ENCODE measurements at places on chromosomes 4 and X.

DNA sequence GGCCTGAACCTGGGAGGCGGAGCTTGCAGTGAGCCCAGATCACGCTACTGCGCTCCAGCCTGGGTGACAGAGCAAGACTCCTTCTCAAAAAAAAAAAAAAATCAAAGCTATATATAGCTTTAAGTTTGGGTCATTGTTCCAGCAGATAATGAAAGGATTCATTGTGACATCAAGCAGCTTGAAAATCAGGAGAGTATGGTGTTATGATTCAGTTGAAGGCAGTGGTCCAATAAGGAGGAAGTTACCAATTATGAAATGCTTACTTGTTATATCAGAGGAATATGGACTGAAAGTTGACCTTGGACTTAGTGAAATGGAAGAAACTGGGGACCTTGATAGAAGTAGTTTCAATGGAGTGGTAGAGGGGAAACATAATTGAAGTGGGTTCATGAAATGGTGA, 140.4 kb upstream of the MAD2L1 start:
- no peak for DNase-seq

GRCh38 chr4:94346541-94346940, 3.9 kb upstream of the HPGDS start:
- DNase-seq = no peak

DNA sequence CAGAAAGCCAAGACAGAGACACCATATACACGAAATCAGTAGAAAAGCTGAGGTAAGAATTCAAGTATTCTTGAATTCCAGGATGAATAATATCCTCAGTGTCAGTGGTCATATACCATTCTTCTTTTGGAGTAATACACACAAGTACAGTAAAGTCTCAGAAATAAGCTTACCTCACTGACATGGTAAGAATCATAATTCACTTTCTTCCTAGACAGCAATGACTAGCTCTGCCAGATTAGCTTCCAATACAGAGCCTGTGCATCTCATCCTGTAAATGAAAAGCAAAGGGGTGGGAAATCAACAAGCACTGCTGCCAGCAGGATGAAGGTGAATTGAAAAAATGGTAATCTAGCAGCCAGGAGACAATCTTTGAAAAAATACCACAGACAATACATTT, 31.2 kb upstream of the VSIG4 start:
- no peak for DNase-seq

GRCh38 chr4:123898946-123899666, 502.5 kb downstream of the SPRY1 start:
- DNase-seq = no peak

GRCh38 chr4:76896614-76897535, 1.1 kb downstream of the SOWAHB start:
- DNase-seq = no peak

DNA sequence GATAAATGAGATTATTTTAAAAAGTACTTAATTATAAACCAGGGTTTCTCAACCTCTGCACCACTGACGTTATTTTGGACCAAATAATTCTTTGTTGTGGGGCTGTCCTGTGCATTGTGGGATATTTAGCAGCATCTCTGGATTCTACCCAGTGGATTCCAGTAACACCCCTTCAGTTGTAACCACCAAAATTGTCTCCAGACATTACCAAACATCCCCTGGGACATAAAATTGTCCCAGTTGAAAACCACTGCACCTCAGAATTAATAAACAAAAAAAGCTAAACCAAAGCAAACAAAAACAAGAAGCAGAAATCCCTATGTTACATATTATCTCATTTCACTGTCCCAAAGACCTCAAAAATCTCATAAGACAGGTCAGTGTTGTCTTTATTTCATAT, 54.2 kb upstream of the GIMD1 start:
- DNase-seq = no peak

DNA sequence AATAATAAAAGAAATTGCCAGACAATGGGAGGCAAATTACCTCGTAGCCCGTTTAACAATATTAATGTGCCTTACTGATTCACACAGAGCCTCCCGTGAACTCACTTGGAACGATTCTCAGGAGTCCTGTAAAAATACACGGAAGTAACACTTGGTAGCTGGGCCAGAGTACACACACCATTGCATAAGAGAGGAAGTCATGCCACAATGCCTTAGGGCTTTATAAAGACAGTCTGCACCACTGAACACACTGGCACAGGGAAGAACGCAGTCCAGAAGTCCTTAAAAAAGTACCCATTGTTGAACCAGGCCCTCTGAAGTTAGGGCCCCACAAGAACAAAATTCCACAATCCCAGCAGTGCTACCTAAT, 15.1 kb downstream of the SLC2A9 start:
- DNase-seq = no peak

DNA sequence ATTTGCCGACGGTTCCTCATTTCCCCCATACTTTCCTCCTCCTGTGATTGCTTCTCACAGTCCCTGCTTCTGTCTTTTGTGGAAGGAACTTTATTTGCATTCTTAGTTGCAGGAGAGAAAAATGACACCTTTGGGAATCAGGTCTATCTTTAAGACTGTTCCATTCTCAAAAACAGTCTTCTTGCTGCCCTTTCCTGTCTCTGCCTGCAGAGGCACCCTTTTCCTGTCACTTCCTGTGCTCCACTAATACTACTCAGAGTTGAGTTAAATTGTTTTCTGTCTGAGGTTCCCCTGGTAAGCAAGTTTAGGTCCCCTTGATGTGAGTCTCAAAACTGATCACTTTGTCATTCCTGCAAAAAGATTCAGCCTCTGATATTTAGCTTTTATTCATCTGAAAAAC, 208.8 kb upstream of the CLNK start:
- no peak for DNase-seq

GRCh38 chr4:87121341-87122065, 98.9 kb downstream of the KLHL8 start:
- no peak for DNase-seq

DNA sequence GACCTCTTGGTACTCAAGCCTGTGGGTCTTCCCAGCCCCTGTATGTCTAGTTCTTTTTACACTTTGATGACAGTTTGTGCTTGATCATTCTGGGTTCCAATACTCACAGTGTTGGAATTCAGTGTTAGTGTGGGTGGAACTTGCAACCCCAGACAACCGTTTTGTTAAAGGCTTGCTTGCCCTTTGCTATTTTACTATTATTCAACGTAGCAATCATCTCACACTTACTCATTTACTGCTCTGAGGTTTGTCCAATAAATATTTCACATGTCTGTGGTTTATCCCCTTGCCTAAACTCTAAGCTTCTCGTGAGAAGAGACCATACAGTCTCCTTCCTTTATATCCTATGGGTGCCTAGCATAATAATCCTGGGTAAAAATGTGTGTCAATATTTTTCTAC, 15.3 kb downstream of the CCNG2 start:
- no peak for DNase-seq

DNA sequence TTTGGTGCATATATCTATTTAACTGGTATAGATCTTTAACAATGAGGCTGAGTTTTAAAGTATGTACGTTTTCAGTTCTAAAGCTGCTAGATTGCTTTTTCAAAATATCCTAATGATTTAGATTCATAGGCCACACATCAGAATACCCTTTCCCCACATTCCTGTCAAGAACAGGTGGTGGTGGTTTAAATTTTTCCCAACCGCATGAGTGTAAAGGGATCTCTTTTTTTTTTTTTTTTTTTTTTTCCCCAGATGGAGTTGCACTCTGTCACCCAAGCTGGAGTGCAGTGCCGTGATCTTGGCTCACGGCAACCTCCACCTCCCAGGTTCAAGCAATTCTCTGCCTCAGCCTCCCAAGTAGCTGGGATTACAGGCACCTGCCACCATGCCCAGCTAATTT, 28.0 kb downstream of the NUP54 start:
- no peak for DNase-seq

GRCh38 chr4:99594818-99595217, 20.2 kb downstream of the MTTP start:
- DNase-seq = no peak

- DNase-seq = no peak
Measured at GRCh38 chrX:10167573-10167972, 10.8 kb downstream of the CLCN4 start.

DNA sequence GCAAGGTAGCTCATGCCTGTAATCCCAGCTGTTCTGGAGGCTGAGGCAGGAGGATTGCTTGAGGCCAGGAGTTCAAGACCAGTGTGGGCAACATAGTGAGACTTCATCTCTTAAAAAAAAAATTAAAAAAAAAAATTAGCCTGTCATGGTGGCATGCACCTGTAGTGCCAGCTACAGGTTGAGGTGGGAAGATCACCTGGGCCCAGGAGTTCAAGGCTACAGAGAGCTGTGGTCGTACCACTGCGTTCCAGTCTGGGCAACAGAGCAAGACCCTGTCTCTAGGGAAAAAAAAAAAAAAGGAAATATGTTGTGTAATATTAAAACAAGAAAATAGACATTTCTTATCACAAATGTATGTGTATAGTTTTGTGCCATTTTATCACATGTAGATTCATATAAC, 97.8 kb downstream of the LARP1B start:
- no peak for DNase-seq

DNA sequence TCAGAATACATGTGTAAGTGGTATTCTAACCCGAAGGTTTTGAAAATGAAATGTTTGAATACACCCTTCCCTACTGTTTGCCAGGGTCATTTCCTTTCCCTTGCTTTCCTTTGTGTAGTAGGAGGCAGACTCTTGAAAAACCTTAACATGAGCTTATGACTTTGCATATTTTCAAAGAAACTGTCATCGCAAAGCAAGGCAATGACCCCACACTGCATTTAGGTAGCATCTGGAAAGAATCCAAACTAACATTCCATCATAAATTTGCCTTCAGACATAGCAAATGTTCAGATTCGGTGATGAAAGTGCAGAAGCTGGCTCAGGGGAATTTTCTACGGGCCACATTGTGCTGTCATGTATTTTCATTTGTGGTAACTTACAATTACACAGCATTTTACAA, 32.3 kb downstream of the SH2D1A start:
- DNase-seq = no peak

DNA sequence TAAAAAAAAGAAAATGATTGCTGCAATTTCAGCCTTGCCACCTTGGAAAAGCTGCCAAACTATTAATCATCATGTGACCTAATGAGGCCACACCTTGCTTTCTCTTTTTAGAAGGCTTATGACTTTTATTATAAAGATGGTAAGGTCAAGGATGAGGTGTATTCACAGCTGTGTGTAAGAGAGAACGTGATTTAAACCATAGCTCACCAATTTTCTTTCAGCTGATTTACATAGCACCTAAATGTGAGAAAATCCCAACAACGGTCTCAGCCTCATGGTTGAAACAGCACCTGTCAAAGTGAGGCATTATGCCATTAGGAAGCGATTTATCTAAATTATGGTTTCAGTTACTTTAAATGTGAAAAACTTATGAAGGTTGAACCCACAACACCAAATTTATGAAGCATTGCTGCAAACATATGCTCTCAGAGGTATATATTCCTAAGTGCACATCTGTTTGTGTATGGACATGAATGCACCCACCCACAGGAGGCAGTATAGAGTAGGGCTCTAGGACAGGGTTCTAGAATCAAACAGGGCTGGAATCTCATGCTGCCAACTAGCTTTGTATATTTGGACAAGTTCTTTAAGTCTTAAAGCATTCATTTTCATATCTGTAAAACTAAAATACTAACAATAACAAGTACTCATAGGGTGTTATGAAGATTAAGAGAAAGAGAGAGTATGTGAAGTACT, 40.7 kb downstream of the ANXA3 start:
- no peak for DNase-seq

DNA sequence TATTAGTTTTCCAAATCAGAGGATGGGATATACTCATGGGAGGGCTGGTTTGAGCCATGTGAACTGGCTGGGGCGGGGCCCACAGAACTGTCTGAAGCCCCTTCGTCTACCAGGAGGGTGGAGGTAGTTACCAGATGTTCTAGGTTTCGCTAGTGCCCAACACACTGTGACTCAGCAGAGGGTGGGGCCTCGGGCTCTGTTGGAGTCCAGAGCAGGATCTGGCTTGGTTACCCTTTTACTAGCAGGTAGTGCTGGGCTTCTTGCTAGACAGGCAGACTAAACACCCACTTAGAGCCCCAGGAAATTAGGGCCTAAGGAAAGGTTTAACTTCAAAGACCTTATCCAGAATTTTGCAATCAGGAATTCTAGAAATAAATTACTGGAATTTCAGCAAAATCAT, 56.2 kb upstream of the CHRDL1 start:
- no peak for DNase-seq

- no peak for DNase-seq
Measured at GRCh38 chrX:1833656-1834360, 218.9 kb downstream of the ASMT start.

GRCh38 chrX:43862434-43862833, 19.8 kb downstream of the MAOB start:
- no peak for DNase-seq

- DNase-seq = no peak
Measured at GRCh38 chr4:3257103-3257555, 8.2 kb downstream of the MSANTD1 start.

DNA sequence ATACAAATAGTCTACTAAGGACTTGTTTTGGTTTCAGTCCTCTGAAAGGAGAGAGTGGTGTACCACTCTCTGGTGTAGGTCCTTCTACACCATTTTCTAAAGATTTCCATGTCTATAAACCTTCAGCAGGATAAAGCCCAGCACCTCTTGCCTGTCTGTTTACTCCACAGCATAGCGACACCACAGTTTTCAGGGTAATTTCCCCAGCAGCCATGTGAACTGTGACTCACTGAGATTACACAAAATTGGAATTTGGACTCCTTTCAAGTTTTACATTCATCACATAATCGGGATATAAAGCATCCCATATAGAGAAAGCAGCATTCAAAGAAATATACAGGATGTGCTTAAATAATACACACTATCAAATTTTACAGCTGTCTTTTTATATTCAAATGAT, 229.6 kb downstream of the PRDM5 start:
- no peak for DNase-seq

DNA sequence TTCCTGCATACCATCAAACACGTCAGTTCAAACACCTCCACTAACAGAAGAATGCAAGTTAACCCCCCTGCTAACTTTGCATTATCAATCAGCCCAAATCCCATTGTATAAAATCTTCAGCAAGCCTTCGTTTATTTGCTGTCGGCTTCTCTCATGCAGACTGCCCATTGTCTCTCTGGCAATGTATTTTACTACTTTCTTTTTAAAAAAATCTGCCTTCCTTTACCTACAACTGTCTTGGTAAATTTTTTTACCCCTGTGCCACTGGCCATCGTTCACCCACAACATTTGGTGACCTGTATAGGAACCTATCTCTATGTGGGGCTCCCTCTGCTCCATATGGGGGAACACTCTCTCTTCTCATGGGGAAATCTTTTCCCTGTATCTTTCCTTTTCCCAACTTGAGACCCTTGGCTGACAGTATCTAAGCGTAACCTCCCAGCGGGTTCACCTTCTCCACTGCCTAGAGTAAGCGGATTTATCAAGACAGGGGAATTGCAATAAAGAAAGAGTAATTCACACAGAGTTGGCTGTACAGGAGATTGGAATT, 244.6 kb downstream of the CPXCR1 start:
- no peak for DNase-seq

DNA sequence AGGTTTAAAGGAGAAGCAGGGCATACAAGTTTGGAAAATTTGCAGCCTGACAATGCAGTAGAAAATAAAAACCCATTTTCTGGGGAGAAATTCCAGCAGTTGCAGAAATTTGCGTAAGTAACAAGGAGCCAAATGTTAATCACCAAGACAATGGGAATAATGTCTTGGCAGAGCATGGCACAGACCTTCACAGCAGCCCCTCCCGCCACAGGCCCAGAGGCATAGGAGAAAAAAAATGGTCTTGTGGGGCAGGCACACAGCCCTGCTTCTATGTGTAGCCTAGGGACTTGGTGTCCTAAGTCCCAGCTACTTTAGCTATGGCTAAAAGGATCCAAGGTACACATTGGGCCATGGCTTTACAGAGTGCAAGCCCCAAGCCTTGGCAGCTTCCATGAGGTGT, 65.7 kb downstream of the SPOCK3 start:
- no peak for DNase-seq

GRCh38 chr4:83389037-83389720, 54.5 kb upstream of the HPSE start:
- no peak for DNase-seq

Data from GM12864 (cell line).